ENCODE measurements at places on chromosomes 6 and 20. TPM values are rescaled to one million over a fixed set of nuclear protein-coding genes. Genes with fewer than 3 reads are reported as not detected.

The STX7 gene
- total RNA-seq, result 58.6 TPM

DNA sequence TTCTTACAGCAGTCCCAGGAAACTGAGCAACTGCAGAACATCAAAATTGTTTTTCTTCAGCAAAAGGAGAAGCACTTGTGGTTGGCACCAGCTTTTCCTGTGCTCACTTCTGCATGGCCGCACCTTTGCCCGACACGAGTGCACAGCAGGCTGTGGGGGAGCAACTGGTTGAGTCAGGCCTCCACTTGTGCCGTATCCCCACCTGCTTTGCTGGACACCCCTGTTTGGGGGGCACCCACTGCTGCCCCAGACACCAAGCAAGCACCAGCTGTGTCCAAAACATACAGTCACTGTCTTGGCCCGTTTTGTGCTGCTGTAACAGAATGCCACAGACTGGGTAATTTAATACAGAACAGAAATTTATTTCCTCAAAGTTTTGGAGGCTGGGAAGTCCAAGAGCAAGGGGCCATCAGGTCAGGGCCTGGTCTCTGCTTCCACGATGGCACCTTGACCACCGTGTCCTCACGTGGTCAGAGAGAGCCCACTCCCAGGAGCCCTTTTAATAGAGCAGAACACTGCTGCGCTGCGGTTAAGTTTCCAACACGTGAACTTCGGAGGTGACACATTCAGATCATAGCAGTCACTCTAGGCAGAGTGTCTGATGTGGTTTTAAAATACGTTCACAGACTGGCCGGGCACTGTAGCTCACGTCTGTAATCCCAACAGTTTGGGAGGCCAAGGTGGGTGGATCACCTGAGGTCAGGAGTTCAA lies 8.7 kb upstream of the GMEB2 start:
- peak; percentile 93 for DNase-seq

DNA sequence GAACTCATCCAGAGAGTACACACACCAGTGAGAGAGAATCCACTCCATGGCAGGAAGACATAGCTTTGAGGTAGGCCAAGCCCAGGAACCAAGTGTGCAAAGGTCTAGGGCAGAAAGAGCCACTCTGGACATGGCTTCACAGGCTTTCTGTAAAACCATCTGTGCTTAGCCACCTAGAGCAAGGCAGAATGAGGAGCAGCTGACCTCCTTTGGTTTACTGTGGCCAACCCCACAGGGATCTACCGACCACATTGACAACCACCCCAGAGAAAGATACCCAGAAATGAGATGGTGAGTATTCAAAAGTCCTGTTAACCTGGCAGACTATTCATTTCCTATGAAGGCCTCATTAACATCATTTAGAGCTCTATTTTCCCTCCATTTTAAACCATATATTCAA lies 10.5 kb downstream of the ZHX3 start:
- no peak for DNase-seq

DNA sequence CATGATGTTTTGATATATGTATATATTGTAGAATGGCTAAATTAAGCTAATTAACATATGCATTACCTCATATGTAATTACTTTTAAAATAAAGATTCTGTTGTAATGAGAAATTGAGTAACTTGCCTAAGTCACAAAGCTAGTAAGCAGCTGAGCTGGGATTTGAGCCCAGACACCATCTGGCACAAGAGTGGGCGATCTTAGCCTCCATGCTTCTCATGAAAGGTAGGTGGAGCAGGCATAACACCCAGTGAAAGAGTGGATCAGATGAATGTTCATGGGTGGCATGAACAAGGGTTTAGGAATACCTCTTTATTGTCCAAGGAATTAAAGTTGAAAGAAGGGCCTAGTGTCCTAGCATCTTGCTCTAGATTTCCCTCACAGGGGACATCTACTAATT lies 365.4 kb downstream of the TFAP2B start:
- DNase-seq, result no peak

GRCh38 chr20:3720068-3720467 lies 7.7 kb upstream of the SIGLEC1 start:
- DNase-seq, result no peak

- DNase-seq, result peak; percentile 92
Observed at GRCh38 chr20:10034717-10035571, at the start of gene ANKEF1. Gene ANKEF1 (plus strand): TSS chr20:10034987. CDS start chr20:10038302, 3,315 bp downstream.
